ENCODE measurements at places on chromosomes 6 and 20.

GRCh38 chr6:38213251-38213658 is 393.7 kb downstream of the ZFAND3 start:
- DNase-seq: no peak

- no peak for DNase-seq
These were observed 291.2 kb downstream of the ESR1 start for GRCh38 chr6:152098683-152099082.

DNA sequence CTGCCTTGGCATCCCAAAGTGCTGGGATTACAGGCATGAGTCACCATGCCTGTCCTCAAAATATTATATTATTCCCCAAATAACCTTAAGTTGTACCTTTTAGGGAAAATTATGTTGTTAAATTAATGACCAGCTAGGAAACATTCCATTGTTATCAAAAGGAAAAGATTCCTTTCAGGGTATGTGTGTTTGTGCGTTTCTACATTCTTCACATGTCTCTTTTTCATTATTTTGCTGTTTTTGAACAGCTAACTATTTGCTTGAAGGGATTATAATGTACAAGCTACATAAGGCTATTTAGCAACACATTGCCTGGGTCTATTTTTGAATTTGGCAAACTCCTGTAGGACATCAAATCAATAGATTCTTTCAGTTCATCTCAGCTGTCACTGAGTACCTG is 57.1 kb downstream of the GJA1 start:
- no peak for DNase-seq

- no peak for DNase-seq
These were observed 44.8 kb downstream of the TTI1 start for GRCh38 chr20:37988306-37988954.

DNA sequence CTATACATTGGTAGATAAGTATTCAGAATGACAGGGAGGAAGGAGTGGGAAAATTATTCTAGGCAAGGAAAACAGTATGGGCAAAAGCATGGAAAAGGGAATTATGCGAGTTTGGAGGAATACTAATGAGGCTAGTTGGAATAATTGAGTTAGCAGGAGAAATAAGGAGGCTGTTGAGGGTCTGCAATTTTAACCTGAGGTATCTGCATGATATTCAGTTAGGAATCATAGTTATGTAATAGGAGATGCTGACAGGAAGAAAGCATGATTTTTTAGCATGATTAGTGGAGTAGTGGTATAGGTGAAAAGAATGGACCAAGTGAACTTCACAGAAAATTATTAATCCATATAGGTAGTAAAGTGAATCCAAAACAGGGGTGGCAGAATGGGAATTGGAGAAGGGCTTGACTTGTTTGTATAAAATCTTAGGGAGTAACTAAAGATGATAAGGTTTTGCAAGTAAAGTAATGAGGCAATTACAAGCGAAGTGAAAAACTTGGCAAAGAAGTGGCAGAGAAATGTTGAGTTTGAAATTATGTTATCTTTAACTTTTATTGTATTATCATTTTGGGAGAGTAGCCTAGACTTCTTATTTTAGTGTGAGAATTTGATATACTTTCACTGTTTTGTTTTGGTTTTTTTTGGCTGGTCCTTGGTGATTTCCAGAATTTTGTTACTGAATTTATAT is 5.7 kb downstream of the STXBP5 start:
- DNase-seq: no peak

- DNase-seq: no peak
These were observed 50.6 kb upstream of the TBC1D7 start for GRCh38 chr6:13378669-13379590.

DNA sequence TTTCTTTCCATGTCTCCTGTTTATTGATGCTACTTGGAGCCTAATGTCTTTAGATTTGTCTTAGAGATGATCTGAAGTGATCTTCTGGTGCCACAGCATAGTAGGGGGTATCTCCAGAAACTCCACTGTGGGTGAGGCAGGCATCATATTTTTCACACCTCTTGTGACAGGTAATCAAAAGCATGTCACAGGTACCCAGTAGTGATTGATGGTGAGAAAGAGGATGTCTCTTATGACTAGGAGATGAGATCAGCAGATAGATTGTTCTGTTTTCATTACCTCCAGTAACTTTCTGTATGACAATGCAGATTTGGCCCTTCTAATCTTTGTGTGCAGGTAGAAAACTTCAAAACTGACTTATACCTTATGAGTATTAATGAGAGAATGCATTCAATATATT is 13.5 kb downstream of the NCOA7 start:
- no peak for DNase-seq

GRCh38 chr20:44215125-44215524 is 4.6 kb upstream of the OSER1 start:
- no peak for DNase-seq

GRCh38 chr6:49606721-49607390 is 29.8 kb downstream of the RHAG start:
- no peak for DNase-seq

- no peak for DNase-seq
These were observed 472.7 kb downstream of the PKHD1 start for GRCh38 chr6:51614725-51615124.

DNA sequence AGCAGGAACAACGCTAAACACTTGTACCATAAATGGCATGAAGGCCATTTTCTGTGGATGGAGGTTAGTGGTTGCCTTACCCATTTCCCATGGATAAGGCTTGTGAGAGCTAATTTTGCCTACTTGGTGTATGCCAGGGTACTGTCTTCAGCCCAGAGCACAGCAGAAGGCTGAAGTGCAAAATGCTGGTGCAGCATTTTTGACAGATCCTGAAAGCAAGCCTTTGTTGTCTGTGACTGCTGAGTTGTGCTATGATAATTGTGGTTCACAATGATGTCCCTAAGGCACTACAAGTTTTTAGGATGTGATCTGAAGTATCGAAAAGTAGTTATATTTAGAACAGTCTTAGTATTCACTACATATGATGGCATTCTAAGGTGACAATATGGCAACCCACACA is 14.7 kb upstream of the HMGN3 start:
- DNase-seq: no peak
